ENCODE measurements at places on chromosomes 6 and 20.

- DNase-seq, result no peak
Measured at GRCh38 chr6:16318953-16319720, 80.8 kb downstream of the GMPR start.

DNA sequence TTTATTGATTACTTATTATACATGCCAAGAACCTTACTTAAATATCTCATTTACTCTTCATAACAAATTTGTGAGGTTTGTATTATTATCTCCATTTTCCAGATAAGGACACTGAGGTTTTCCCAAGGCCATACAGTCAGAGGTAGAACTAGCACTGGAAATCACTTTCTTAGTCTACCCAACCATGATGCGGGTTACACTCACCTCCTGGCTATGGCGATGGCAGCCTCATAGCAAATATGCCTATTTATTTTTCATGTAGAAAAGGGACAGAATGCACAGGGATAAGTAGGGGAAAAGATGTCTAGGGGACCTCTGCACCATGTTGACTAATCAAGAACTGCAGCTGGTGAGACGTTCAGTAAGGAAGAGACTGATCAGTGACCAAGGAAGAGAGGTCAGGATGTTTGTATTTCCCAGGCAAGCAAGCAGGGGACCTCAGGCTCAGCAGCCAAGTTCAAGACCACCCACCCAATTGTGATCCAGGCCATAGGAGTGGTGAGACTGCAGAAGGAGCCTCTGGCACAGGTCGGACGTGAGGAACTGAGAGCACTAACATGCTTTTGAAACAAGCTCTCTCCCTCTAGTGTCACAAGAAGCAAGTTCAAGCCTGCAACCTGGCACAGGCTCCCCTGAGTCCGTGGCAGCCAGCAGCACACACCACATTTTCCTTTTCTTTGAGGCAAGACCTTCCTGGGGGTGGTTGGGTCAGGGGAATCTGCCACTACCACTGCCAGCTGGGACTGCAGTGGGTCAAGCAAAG, 97.8 kb downstream of the GMPR start:
- DNase-seq, result no peak

DNA sequence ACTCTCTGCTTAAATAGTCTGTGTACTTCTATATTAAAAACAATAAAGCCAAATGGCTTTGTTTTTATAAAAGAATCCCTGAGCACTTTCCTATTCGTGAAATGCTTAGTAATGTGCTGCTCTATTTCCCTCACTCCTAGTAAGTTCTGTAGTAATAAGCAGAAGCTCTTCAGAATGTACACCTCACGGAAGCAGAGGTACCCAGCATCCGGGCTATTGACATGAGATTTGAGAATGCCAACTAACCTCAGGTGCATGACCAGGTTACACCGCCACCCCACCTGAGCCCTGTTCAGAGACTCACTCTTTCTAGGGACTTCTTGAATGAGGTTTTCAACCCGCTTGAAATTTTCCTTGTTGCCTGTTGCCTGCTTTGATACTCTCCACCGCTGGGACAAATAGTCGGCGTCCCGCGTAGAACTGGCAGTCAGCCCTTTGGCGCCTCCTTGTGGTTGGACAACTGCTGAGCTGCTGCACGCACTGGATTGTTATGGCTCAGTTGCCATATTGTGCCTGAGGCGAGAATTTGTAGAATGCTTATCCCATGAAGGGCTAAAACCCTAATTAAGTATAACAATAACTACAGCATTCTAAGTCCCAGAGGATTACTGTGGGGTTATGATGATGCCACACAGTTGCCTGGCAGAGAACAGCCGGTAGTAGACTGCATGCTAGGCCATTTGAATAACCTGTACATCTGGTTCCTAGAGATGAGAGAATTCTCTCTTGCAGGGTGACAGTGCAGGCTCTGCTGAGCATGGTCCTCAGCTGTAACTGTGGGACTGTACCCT, 95.4 kb downstream of the KHDC1L start:
- peak; percentile 72 for DNase-seq

GRCh38 chr6:118297821-118298220, 250.3 kb upstream of the PLN start:
- no peak for DNase-seq

- no peak for DNase-seq
Measured at GRCh38 chr20:638579-638978, 14.4 kb downstream of the SRXN1 start.

DNA sequence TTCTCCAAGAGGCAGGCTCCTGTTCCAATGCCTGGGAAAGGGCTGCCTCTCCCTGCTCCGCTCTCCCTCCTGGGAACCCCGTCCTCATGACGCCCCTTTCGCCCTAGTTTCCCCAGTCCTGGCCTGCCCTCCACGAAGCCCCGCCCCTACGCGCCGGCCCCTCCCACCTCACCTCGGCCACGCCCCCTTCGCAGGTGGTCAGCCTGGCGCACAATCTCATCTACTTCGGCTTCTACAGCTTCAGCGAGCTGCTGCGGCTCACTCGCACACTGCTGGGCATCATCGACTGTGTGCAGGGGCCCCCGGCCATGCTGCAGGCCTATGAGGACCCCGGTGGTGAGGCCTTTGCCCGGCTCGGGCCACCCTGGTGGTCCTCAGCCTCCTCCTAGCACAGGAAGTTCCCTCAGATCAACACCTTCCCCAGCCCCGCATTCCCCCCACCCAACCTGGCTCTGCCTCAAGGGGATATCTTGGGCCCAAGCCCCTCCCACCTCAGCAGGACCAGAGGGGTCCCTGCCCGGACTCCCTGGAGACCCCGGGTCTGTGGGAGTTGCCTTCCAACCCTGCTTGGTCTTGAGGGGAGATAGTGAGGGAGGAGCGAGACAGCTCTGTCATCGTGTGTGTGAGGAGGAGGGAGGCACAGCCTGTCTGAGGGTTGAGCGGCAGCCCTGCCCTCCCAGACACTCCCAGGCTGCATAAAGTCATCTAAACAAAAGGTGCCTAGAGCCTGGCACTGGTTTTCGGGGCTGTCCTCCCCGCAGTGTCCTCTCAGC, 40.3 kb downstream of the UQCC2 start:
- DNase-seq, result no peak

- no peak for DNase-seq
Measured at GRCh38 chr20:9078826-9079731, 10.2 kb downstream of the PLCB4 start.

DNA sequence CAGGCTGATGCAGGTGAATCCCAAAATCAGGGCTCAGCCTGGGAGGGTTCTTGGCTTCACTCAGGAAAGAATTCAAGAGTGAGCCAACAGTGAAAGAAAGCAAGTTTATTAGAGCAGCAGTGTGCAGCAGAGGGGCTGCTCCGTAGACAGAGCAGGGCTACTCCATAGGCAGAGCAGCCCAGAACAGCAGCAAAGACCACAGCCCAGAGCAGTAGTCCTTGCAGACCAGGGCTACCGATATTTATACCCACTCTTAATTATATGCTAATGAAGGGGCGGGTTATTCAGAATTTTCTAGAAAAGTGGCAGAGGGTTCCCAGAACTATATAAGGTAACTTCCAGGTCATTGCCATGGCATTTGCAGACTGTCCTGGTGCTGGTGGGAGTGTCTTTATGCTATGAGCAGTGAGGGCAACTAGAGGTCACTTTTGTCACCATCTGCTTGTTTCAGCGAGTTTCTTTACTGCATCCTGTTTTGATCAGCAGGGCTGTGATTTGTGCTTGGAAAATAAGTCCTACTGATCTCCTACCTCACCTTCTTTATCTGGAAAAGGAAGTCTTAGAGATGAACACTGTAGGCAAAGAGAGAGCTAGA, 39.8 kb upstream of the PTPN1 start:
- DNase-seq, result peak; percentile 44

DNA sequence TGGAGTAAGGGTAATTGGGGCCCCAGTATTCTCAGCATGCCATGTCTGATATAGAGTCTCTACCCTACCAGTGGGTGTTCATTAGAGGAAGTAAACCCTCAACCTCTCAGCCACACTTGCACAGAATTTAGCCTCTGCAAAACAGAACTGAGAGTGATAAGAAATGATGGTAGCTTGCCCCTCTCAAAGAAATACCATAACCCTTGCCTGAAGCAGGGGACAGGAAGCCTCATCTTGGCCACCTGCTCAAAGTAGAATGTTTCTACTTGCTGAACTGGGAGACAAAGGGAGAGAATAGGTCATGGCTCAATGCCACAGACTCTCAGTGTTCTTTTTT, 33.7 kb downstream of the SPTLC3 start:
- no peak for DNase-seq

DNA sequence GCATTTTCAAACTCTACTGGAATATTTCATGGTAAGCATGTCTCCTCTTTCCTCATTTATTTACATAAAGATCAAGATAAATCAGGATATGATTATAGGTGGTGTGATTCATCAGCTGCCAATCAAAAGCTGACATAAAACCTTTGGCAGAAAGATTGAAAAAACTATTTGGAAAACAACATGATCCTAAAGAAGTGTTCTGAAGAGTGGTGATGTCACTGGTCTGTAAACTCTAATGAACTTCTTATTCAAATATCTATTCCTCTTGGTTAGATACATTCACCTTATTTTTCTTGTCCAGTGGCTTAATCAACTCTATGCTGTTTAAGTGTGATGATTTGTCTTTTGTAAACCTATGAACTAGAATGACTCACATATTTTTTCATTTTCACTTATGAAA, 535.5 kb upstream of the CITED2 start:
- DNase-seq, result no peak

- no peak for DNase-seq
Measured at GRCh38 chr6:36774331-36774730, 64.9 kb downstream of the CPNE5 start.

- no peak for DNase-seq
Measured at GRCh38 chr20:58168843-58169242, 59.6 kb downstream of the ANKRD60 start.

DNA sequence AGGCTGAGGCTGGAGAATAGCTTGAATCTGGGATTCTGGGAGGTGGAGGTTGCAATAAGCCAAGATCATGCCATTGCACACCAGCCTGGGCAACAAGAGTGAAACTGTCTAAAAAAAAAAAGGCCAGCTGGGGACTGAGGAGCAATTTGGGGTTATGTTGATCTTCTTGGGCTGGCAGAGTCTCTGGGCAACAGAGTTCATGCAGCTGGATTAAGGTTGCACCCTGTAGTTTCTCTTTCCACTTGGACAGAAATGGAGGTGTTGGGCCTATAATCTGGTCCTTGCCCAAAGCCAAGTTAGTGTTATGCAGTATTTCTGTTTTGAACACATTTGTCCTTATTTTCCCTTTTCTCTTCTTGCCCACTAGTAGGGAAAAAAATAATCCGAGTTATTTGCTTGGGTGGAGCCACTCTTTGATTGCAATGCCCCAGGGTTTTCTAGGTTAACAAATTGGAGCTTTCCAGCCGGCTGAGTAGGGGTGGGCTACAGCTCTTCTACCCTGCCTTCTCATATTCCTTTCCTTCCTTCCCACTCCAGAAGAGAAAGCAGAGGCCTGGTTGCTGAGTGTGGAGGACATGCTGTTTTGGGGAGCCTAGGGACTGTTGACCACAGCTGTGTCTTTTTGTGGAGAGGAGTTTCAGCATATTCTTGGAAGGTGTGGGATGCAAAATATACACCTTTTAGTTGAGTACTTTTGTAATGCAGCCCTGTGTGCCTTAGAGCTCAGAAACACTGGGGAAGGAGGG, 213.9 kb downstream of the SOX4 start:
- no peak for DNase-seq

DNA sequence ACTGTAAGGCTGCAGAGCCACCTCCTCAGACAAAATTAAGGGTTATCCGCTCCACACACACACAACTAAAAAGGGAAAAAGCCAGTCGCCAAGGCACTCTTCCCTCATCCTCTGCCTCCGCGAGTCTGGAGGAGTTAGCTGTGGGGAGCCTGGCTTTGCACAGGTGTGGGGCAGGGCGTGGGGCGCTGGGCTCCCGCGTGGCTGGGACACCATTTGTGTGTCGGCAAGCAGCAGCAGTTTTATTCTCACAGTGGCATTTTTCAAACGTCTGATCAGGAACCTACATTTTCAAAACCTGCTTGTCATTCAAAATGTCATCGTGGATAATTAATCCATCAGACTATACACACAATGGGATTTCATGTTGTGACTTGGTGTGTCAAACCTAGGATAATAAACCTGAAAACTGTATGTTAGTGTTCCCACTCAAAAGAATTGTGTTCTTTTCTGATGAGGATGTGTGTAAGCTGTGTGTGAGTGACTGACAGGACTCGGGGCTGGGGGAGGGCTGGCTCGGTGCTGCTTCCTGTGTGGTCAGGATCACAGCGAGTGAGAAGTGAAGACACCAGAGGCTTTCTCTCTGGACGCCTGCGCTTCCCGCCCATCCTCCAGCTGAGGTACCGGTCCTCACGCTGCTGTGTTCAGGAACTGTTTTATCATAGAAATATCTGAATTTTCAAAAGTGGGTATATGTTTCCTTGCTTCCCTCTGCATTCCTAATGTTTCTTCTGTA, 83.1 kb downstream of the IRF4 start:
- DNase-seq, result no peak

DNA sequence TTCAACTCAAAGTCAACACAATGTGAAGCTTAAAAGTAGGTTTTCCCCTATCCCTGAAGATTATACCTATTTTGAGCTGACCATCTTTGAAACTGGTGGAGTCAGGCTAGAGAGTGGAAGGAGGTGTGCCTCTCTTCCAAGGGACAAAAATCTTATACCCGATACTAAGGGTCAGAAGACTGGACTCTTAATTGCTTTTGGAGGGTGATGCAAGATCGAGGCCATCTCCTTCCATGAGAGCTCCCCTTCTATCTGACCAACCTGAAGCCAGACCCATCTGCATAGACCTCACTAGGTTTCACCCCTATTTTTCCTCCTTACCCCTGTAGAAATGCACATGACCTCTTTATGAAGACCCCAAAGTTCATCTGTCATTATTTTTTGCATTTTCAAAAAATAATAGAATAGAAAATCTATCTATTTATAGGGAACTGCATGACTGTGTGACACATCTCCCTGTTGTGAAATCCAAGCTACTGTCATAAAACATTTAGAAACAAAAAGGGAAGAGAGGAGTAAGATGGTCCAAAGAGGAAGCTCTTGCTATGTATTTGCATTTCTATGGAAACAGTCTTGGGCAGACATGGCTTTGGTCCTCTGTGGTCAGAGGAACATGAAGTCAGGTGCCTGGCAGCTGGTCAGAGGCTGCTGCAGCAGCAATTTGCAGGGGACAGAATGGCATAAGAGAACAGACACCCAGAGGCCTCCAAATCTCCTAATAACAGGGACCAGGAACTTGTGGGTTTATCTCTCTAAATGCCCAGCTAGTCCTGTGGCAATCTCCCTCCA, 349.2 kb downstream of the MAFB start:
- DNase-seq, result no peak

DNA sequence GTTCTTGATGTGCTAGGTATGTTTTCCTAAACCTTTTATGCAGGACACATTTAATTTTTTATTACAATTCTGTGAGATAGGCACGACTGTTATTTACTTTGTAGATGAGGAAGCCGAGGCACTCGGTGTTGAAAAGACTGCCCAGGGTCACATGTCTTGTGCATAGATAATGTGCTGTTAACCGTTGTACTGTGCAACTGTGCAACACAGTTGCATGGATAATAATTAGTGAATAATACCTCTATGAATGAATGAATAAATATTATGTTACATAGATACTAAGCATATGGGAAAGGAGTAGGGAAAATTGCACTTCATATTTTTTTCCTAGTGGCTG, 60.3 kb upstream of the DEK start:
- no peak for DNase-seq

Measured in kidney capillary endothelial cell (primary cell).